ENCODE measurements at places on chromosomes 4 and X.

GRCh38 chr4:113979905-113980615 lies 613 bp upstream of the ARSJ start:
- no peak for DNase-seq

GRCh38 chr4:155571184-155571944 lies 95.3 kb upstream of the GUCY1A1 start:
- no peak for DNase-seq

DNA sequence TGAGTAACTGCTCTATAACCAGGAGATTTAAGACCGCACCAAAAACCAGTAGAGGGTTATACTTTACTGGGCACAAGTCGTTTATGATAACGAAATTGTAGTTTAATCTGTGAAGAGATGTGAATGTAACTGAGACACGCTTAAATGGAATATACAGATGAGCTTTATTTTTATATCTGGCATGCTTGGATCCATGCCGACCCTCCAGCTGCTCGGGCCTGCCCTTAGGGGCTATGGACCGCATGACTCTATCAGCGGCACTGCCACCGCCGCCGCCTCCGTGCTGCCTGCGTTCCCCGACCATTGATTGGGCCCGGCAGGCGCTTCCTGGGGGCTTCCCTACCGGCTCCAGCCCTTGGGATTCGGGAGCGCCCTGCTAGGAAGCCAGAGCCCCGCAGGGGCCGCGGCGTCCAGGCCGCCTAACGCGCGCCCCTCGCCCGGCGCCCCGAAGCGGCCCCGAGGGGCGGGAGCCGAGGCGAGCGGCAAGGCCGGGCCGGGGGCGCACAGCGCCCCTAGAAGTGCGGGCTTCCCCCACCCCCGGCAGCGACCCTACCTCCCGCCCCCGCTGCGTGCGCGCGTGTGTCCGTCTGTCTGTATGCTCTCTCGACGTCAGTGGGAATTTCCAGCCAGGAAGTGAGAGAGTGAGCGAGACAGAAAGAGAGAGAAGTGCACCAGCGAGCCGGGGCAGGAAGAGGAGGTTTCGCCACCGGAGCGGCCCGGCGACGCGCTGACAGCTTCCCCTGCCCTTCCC lies at the start of gene NFKB1:
Gene NFKB1, plus strand, starts transcription at position 664 of the 751 bp plus-strand sequence. CDS start 24,160 bp downstream, outside the sequence.
- DNase-seq = no peak

GRCh38 chr4:150231107-150231770 lies 153.0 kb downstream of the DCLK2 start:
- no peak for DNase-seq

DNA sequence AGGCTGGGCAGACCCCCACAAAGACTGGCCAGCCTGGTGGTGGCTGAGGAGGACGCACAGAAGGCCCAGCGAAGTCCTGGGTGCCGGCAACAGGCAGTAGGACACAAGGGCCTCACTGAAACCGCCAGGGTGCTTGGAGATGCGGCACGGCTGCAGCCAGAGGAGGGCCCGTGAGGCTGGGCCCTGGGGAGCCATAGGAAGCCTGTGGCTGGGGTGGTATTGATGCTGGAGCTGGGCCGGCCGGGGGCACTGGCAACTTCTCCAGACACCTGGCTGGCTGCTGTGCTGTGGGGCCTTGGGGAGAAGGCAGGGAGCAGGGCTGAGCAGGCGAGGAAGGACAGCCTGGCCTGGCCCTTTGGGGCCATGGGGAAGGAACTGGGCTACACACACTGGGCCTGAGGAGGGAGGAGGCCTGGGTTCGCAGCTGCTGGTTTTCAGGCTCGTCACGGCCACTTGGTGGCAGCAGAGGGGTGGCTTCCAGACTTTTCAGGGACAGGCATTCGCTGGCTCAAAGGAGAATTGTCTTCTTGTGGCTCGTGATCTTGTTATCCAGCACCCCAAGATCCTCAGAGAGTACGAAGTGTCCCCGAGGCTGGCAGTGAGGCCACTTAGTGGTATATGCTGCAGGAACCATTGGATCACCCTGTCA lies 37.2 kb downstream of the ATP2B3 start:
- DNase-seq = no peak

- DNase-seq = no peak
These were observed 214.0 kb upstream of the PSAPL1 start for GRCh38 chr4:7648544-7649395.

DNA sequence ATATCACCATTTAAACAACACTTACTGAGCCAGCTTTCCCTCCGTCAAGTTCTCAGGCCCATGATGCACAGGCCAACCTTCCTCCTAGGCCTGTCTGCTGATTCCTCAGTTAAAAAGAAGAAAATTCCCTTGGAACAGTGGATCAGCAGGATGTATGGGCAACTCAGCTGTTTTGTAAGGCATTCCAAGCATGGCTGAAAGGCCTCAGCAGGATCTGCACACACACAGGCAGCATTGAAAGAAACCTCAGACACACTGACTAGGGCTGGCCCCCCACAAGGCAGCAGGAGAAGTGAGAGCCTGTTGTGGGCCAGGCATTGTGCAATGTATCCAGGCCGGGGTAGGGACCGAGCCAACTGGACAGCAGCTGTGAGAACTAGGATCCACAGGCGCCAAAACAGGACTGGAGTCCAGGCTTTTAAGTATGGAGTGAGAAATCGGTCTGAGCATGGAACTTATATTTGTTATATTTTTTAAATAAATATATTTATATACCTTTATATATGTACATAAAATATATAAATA lies 171.4 kb downstream of the NWD2 start:
- no peak for DNase-seq

GRCh38 chr4:173146456-173146855 lies 22.2 kb upstream of the GALNT7 start:
- DNase-seq = no peak

DNA sequence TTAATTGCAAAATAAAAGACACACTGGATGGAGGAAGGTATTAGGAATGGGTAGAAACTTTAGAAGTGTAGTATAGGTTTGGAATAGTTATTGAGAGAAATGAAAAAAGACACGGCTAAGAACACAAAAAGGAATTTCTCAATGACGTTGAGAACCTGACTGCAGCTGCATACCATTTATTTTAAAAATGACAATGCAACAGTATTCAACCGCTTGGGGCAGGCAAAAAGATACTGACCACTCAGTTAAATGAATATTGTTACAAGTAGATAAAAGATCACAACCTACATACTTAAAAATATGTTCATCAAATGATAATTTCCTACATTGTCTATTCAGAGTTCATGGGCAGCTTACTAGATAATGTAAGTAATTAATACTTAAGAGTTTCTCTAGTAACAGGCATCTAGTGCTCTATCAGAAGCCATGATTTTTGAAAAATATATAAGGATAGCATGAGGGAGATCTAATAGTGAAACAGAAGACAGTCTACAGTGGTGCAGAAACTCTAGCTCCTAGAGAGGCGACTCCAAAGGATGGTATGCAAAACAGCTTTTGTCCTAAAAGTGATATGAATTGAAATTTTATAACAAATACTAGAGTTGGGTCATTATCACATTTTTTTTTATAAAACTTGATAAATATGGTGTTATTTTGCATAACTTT lies 216.2 kb upstream of the VEGFC start:
- no peak for DNase-seq

GRCh38 chr4:17475481-17475880 lies 36.4 kb downstream of the QDPR start:
- DNase-seq = no peak

GRCh38 chr4:168884251-168885124 lies 125.6 kb downstream of the CBR4 start:
- no peak for DNase-seq

DNA sequence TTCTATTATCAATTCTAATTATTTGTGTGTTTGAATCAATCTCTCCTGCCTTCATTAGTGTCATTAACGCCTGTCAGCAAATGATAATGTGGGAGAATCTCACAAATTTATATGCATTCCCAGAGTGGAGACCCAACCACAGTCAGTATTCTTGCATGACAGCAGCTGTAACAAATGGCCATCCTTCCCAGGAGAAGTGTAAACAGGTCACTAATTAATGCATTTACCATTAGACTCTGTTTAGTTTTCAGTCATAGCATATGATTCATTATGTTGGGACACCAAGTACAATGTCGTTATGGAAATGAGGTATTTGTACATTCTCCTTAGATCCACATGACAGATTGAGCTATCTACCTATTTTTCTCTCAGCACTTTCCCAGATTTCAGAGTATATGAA lies 50.5 kb downstream of the CT47B1 start:
- no peak for DNase-seq

DNA sequence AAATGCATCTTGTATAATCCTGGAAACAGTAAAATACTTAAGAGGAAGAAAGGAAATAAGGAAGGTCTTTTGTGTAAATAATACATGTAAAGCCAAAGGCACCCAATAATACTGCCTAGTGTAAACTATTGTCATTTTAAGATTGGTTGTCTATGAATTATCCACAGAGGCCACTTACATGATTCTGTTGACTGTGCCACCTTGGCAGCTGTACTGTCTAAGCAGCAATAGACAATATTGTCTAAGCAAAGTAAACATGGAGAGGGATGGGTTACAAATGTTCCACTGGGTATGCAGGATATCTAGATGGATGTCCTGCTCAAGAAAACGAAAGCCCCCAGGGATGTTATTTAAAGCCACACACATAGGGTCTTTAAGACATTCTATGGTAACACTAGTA lies 19.4 kb downstream of the BEND4 start:
- DNase-seq = no peak

- no peak for DNase-seq
These were observed 2.5 kb upstream of the LNX1 start for GRCh38 chr4:53593765-53594164.

GRCh38 chr4:103645991-103646390 lies 73.8 kb downstream of the TACR3 start:
- no peak for DNase-seq

DNA sequence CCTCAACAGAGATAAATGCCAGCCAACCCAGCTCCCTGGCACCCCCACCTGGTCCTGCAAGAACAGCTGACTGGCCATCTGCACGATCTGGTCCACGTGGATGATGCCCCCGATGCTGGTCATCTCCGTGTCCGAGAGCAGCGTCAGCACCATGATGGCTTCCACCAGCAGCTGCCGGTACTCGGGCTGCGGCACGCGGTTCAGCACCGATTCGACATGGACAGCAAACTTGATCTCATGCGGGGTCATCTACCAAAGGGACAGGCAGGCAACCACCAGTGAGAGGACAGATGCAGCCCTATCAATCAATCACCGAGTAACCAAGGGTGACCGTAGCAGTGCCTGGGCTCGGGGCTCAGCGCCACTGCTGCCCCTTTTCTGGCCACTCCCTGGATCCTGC lies 89.8 kb downstream of the PHKA2 start:
- no peak for DNase-seq

DNA sequence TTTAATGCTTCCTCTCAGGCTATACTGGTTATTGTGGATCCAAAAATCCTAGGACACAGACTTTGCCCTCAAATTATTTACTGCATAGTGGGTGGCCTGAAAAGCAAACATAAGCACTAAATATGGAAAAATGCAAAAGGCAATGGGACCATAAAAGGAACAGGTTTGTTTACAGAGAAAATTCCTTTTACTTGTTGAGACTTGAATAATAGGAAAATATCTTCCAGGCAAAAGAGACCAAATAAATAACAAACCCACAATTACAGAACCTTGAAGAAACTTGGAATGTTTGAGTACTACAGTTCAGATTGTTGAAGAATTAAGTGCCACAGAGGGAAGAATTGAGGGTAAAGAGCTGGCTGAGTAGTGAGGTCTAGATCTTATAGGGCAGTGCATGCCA lies 711.0 kb downstream of the C4orf33 start:
- DNase-seq = no peak

DNA sequence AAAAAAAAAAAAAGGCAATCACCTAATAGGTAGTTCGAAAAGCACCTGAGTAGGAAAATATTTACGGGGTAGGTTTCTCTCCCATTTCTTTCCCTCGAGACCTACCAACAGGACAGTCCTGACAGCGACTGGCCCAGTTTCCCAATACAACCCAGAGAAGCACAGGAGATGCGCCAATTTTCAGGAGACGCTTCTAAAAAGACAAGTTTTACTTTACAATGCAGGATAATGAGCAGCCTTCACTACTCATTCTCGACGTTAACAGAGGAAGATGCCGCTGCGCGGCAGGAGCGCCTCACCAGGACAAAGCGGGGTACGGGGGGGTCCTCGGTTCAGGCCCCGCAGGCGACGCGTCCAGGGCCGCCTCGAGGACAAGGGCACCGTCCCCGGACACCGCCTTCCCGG lies 708 bp downstream of the BCLAF3 start:
- no peak for DNase-seq

GRCh38 chr4:162682651-162683050 lies 484.0 kb downstream of the NAF1 start:
- no peak for DNase-seq

DNA sequence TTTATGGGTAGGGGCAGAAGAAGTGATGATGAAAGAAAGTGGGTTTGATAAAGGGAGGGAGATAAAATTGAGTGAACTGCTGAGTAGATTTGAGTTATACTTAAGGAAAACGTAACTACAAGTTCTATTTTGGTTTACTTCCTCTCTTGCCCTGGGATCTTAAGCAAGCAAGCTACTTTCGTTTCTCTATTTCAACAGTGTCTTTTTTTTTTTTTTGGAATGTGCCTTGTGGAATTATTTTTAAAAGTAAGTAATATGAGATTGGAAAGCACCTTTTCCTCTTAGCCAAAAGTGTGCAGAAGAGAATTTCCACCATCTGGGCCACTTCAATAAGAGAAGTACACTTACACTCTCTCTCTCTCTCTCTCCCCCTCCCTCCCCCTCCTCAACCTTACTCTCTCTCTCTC lies 16.0 kb upstream of the C4orf36 start:
- DNase-seq = no peak

- DNase-seq = no peak
These were observed 168.8 kb downstream of the EVC2 start for GRCh38 chr4:5539584-5539983.

DNA sequence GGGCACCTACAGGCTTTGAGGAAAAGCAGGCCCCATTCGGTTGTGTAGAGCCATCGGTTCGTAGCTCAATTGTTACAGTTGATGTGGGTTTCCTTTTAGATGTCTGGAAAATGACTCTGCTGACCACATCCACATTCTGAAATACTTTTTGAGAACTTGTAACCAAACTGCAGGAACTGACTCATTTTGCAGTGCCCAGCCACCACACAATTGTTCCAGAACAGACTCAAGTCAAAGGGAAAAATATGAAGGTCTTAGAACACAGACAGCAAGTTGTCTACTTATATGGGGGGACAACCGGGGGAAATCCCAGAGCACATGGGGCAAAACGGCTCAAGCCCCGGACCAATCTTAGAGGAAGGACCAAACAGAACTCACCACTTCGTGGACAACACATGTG lies 557.6 kb upstream of the DIPK2B start:
- no peak for DNase-seq

- no peak for DNase-seq
These were observed 49.9 kb upstream of the SCRG1 start for GRCh38 chr4:173448608-173449379.

DNA sequence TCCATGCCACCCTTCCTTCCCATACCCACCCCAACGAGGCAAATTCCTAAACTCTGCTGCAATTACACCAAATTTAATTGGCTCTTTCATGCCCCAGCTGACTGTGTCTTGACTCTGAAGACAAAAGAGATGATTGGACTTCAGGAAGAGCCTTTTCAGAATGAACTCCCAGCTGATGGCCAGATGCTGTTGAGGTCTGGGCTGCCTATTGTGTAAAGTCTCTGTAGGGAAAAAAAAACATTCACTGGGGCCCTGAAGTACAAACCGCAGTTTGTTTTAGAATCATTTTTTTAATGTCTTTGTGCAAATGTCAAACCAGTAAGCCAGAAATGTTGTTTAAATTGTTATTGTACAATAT lies 174.8 kb downstream of the HHIP start:
- no peak for DNase-seq
